ENCODE measurements at places on chromosomes 11 and 22. TPM values are rescaled to one million over a fixed set of nuclear protein-coding genes. Genes with fewer than 3 reads are reported as not detected.

Gene VWCE
- 0.14 TPM for polyA plus RNA-seq

Gene ADAMTS15
- 0.30 TPM for polyA plus RNA-seq

DNA sequence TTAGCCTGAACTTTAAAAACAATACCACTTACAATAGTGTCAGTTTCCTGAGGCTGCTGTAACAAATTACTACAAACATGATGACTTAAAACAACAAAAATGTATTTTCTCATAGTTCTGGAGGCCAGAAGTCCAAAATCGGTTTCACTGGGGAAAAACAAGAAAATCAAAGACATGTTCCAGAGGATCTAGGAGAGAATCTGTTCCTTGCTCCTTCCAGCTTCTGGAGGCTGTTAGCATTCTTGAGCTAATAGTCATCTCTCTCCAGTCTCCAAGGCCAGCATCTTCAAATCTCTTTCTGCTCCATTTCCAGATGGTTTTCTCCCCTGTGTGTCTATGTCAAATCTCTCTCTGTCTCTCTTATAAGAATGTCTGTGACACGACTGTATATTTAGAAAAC, 67.6 kb upstream of the TEAD1 start:
- no peaks in the 10 kb centered on the region for H3K36me3 ChIP-seq
- no peak overlapping the region for H3K27ac ChIP-seq
- DNase-seq: no peak
- no peaks in the 10 kb centered on the region for H3K4me1 ChIP-seq
- H3K4me3 ChIP-seq: no peak overlapping the region
- H3K27me3 ChIP-seq: no peaks in the 10 kb centered on the region

DNA sequence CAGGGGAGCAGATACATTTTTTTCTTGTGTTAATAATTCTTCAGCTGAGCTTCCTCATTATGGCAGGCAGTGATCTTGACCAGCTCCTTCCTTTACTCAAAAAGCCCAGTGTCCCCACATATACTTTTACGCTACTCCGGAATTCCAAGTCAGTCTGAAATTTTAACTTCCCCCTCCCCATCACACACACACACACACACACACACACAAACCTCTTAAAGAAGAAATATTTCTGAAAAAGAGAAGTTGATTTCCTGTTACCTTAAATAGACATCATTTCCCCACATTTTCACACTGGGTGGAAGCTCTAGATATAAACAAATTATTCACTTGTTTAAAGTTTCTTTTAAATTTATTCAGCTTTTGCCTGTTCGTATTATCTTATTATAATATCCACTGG, 113.9 kb downstream of the DBX1 start:
- peaks cover 8% of the 10 kb centered on the region for H3K36me3 ChIP-seq
- H3K27ac ChIP-seq: peak overlapping the region; percentile 16
- DNase-seq: no peak
- peaks cover 61% of the 10 kb centered on the region for H3K4me1 ChIP-seq
- no peaks in the 10 kb centered on the region for H3K27me3 ChIP-seq

GRCh38 chr11:70618431-70619101, 220.2 kb downstream of the CTTN start:
- H3K27me3 ChIP-seq: no peaks in the 10 kb centered on the region
- H3K36me3 ChIP-seq: no peaks in the 10 kb centered on the region
- DNase-seq: no peak
- H3K27ac ChIP-seq: no peak overlapping the region
- H3K4me3 ChIP-seq: no peak overlapping the region
- H3K4me1 ChIP-seq: no peaks in the 10 kb centered on the region

- H3K27ac ChIP-seq: no peak overlapping the region
- no peak overlapping the region for H3K4me3 ChIP-seq
- peaks cover 29% of the 10 kb centered on the region for H3K36me3 ChIP-seq
- H3K4me1 ChIP-seq: peaks cover 47% of the 10 kb centered on the region
- no peak for DNase-seq
- no peaks in the 10 kb centered on the region for H3K27me3 ChIP-seq
Observed at GRCh38 chr11:67271541-67272284, 5.4 kb downstream of the GRK2 start.

GRCh38 chr22:48100685-48101417, 1338.4 kb downstream of the TBC1D22A start:
- H3K27me3 ChIP-seq: no peaks in the 10 kb centered on the region
- no peaks in the 10 kb centered on the region for H3K36me3 ChIP-seq
- H3K4me1 ChIP-seq: no peaks in the 10 kb centered on the region
- no peak overlapping the region for H3K27ac ChIP-seq
- no peak overlapping the region for H3K4me3 ChIP-seq

- no peaks in the 10 kb centered on the region for H3K27me3 ChIP-seq
- peaks cover under 1% of the 10 kb centered on the region for H3K36me3 ChIP-seq
- H3K4me3 ChIP-seq: no peak overlapping the region
- no peak overlapping the region for H3K27ac ChIP-seq
- no peak for DNase-seq
Observed at GRCh38 chr22:38276166-38276565, 3.4 kb upstream of the TMEM184B start.

Measured in keratinocyte (primary cell).